Effector memory CD8-positive, alpha-beta T cell (primary cell): ENCODE measurements at places on chromosomes 7 and 10.

DNA sequence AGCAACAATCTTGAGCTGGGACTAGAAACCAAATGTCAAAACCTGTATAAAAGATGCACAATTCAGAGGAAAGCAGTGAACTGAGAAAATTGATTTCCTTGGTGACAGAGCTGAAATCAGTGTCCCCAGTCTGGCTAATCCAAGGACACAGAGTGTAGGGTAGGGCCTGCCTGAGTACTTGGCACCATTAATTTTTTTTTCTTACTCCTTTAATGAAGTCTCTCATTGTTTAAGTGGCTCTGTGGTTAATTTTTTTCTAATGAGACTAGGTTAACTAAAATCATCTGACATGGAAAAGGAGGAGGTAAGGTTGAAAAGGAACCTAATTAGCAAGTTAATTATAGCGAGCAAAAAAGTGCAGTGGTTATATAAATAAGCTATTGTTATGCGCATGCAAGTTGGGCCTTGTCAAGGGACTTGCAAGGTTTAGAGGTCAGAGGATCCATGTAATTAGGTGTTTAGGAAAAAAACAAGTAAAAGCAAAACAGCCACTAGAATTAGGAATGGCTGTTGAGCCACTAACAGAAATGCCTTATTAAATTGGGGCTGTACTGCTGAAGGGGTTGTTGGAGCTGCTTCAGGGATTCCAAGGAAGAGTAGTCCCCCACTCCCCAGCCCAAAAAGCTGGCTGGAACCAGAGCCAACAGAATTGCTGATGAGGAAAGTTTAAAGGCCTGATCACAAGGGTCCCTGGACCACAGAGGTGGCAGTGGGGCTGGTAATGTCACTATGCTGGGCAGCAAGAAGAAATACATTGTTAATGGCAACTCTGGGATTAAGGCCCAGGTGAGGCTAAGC, 58.9 kb upstream of the STRIP2 start:
- no peak for DNase-seq
- H3K27me3 ChIP-seq = no peaks in the 10 kb centered on the region
- H3K27ac ChIP-seq = no peak overlapping the region
- H3K36me3 ChIP-seq = no peaks in the 10 kb centered on the region
- no peak overlapping the region for H3K4me3 ChIP-seq
- H3K4me1 ChIP-seq = peaks cover 6% of the 10 kb centered on the region

GRCh38 chr7:138565071-138565450, 105.0 kb downstream of the TRIM24 start:
- no peak overlapping the region for H3K27ac ChIP-seq
- no peaks in the 10 kb centered on the region for H3K27me3 ChIP-seq
- peaks cover 28% of the 10 kb centered on the region for H3K36me3 ChIP-seq
- H3K4me1 ChIP-seq = peaks cover 1% of the 10 kb centered on the region
- no peak for DNase-seq

DNA sequence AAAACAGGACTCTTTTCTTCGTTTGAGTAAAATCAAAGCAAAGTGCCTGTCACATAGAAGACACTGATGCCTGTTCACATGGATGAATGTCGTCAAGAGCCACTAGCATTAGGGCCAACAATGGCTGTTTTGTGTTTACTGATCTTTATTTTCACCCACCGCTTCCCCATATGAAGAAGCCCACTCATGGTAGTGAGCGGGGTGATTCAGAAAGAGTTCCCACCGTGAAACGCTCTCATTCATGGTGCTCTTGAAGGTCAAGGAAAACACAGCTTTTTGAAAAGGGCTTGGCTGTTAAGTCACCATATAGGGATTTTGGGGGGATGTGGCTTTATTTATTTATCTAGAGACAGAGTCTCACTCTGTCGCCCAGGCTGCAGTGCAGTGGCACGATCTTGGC, 12.5 kb downstream of the PROSER2 start:
- peaks cover 8% of the 10 kb centered on the region for H3K27me3 ChIP-seq
- H3K4me3 ChIP-seq = no peak overlapping the region
- H3K27ac ChIP-seq = no peak overlapping the region
- DNase-seq = no peak
- no peaks in the 10 kb centered on the region for H3K36me3 ChIP-seq
- peaks cover 7% of the 10 kb centered on the region for H3K4me1 ChIP-seq

DNA sequence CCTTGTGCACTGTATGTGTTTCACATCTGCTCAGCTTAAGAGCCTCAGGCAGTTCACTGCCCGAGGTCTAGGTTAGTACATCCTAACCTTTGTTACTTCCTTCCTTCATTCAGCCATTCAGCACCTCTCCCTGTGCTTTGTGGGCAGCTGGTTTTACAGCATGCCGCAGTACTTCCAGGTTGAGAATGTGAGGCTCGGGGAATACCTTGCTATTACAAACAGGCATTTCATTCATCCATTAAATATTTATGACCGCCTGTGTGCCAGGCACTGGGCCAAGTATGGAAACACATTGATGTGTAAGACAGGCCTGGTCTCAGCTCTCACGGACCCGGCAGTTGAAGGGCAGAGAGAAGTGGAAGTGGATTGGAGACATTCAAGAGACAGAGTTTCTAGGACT, 82.4 kb downstream of the SHH start:
- peaks cover 51% of the 10 kb centered on the region for H3K4me1 ChIP-seq
- H3K27ac ChIP-seq = peak overlapping the region; percentile 75
- DNase-seq = no peak
- H3K27me3 ChIP-seq = no peaks in the 10 kb centered on the region
- no peak overlapping the region for H3K4me3 ChIP-seq

- H3K27me3 ChIP-seq = peaks cover 76% of the 10 kb centered on the region
- no peak overlapping the region for H3K27ac ChIP-seq
- peak; percentile 76 for DNase-seq
Measured at GRCh38 chr7:100965723-100966541, 3.4 kb upstream of the MUC12 start.

GRCh38 chr7:142508251-142508650, 241.0 kb upstream of the PRSS1 start:
- no peak overlapping the region for H3K4me3 ChIP-seq
- no peak overlapping the region for H3K27ac ChIP-seq
- peaks cover 28% of the 10 kb centered on the region for H3K27me3 ChIP-seq
- H3K36me3 ChIP-seq = no peaks in the 10 kb centered on the region

DNA sequence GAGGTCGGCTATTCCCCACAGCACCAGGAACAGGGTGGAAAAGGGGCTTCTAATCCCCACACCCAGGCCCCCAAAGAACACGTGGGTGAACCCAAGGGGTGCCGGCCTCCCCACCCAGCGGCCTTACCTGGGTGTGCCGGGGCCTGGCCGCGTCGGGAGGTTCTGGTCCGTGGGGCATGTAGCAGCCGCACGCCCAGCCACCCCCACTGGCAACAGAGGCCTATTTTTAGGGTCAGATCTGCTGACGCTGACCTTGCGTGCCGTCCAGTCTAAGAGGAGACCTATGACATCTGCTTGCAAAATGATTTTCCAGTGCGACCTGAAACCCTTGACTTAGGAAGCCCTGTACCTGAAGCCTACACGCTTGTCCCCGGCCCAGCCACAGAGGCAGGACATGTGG, 38.0 kb upstream of the SAMD8 start:
- peaks cover 10% of the 10 kb centered on the region for H3K4me1 ChIP-seq
- no peaks in the 10 kb centered on the region for H3K27me3 ChIP-seq
- DNase-seq = no peak
- no peak overlapping the region for H3K4me3 ChIP-seq
- H3K36me3 ChIP-seq = no peaks in the 10 kb centered on the region

GRCh38 chr7:28055161-28055544, 125.4 kb downstream of the JAZF1 start:
- no peaks in the 10 kb centered on the region for H3K36me3 ChIP-seq
- H3K4me3 ChIP-seq = no peak overlapping the region
- H3K27ac ChIP-seq = peak overlapping the region; percentile 14

DNA sequence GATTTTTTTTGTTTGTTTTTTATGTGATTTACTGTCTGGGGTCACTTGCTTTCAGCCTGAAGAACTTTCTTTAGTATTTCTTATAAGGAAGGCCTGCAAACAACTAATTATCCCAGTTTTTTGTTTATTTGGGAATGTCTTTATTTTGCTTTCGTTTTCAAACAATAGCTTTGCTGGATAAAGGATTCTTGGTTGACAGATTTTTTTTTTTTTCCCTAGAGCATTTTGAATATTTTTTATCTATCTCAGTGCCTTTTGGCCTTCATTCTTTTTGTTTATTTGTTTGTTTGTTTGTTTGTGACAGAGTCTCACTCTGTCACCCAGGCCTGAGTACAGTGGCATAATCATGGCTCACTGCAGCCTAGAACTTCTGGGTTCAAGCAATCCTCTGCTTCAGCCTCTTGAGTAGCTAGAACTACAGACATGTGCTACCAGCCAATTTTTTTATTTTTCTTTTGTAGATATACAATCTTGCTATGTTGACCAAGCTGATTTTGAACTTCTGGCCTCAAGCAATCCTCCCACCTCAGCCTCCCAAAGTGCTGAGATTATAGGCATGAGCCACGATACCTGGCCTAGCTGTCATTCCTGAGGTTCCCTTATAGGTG, 46.3 kb upstream of the FZD9 start:
- H3K27me3 ChIP-seq = no peaks in the 10 kb centered on the region
- no peaks in the 10 kb centered on the region for H3K4me1 ChIP-seq
- H3K4me3 ChIP-seq = no peak overlapping the region
- H3K36me3 ChIP-seq = no peaks in the 10 kb centered on the region
